Karpas-422 (cell line): ENCODE measurements at places on chromosomes 11 and 22. TPM values are rescaled to one million over a fixed set of nuclear protein-coding genes. Genes with fewer than 3 reads are reported as not detected.

Gene NAALAD2
- total RNA-seq, result not detected in 2 replicates

Gene YAP1
- 0.14 TPM in 1 of 2 replicates, not detected in the other for total RNA-seq

Gene OR52I2
- not detected in 2 replicates for total RNA-seq

Gene KRTAP5-8
- not detected in 2 replicates for total RNA-seq

Gene CYB5R2
- not detected in 2 replicates for total RNA-seq

Gene FERMT3
- total RNA-seq, result 72.7 and 141 TPM in 2 replicates

Gene GAL3ST1
- total RNA-seq, result not detected in 2 replicates

Gene UBQLNL
- 0.43 TPM in 1 of 2 replicates, not detected in the other for total RNA-seq

Gene NXPE2
- total RNA-seq, result not detected in 2 replicates

Gene KRTAP5-9
- total RNA-seq, result not detected in 2 replicates

Gene CENPM
- total RNA-seq, result 83.8 and 108 TPM in 2 replicates
